ENCODE measurements at places on chromosomes 7 and 10. TPM values are rescaled to one million over a fixed set of nuclear protein-coding genes. Genes with fewer than 3 reads are reported as not detected.
A peak's percentile ranks its signal among the peaks of the same experiment; 100 is the strongest.

APBB1IP gene
- not detected for polyA plus RNA-seq

MINDY3 gene
- 12.2 TPM for polyA plus RNA-seq

PTN gene
- 3.1 TPM for polyA plus RNA-seq

COL26A1 gene
- polyA plus RNA-seq = not detected

MGAM2 gene
- polyA plus RNA-seq = 0.03 TPM

BICC1 gene
- 5.6 TPM for polyA plus RNA-seq

AASS gene
- 1.9 TPM for polyA plus RNA-seq

SLC26A3 gene
- not detected for polyA plus RNA-seq

UNCX gene
- polyA plus RNA-seq = not detected

ELN gene
- not detected for polyA plus RNA-seq

DNAH11 gene
- 0.23 TPM for polyA plus RNA-seq

ERCC6 gene
- polyA plus RNA-seq = 22.1 TPM

KCP gene
- 0.20 TPM for polyA plus RNA-seq

FAM25G gene
- polyA plus RNA-seq = 1.4 TPM

DNA sequence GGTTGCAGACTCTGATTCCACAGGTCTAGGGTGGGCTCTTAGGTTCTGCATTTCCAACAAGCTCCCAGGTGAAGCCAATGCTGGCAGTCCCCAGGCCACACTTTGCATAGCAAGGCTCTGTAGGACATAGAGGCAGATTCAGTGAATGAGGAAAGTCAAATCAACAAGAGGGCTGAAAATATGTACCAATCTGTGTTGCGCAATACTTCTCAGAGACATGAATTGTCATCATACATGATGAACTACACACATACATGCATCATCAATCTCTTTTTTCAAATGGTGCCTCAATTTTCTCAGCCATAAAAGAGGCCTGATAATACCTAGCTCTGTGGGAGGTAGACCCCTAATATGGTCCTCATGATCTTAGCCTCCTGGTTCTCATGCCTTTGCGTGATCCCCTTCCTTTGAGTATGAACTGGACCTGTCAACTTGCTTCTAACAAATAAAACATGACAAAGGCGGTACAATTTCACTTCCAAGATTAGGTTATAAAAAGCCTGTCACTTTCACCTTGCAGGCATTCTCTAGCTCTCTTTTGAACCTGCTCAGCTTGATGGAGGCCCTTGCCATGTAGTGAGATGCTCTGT is 49.0 kb downstream of the PIK3CG start:
- no peak for DNase-seq

DNA sequence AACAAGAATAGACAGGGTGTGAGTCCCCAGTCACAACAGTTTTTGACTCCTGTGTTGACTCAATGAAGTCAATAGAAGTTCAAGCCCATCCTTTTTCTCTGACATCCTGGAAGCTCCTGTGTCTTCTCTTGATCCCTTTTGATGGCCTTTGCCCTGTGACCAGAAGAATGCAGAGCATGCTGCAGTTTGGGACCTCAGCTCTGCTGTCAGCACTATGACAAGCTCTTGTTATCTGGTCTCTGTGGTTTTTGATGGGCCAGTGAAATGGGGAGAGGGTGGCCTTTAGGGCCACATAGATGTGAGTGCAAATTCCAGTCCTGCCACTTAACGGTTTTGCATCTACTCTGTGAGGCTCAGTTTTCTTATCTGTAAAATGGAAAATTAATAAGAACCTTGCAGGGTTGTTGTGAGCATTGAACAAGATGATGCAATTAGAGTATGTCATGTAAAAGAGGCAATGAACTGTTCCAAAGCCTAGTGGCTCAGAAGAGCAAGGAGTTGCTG is 102.4 kb upstream of the IKZF1 start:
- no peak for DNase-seq

DNA sequence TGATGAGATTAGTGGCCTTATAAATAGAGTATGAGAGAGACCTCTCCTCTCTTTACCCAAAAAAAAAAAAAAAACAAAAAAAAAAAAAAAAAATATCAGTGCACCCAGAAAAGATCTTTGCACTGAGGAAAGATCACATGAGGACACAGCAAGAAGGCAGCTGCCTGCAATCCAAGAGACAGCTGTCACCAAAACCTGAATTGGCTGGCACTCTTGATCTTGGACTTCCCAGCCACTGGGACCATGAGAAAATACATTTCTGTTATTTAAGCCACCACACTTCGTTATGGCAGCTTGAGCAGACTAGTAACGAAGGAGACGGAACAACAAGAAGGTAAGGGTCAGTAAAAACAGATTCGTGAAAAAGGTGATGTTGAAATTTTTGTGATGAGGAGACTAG is 47.0 kb downstream of the TMEM106B start:
- DNase-seq = no peak

GRCh38 chr10:78042058-78042751 is 8.5 kb downstream of the RPS24 start:
- no peak for DNase-seq

GRCh38 chr7:27685893-27686292 is 23.2 kb upstream of the HIBADH start:
- no peak for DNase-seq

GRCh38 chr7:139990142-139990535 is 72.6 kb downstream of the PARP12 start:
- no peak for DNase-seq

DNA sequence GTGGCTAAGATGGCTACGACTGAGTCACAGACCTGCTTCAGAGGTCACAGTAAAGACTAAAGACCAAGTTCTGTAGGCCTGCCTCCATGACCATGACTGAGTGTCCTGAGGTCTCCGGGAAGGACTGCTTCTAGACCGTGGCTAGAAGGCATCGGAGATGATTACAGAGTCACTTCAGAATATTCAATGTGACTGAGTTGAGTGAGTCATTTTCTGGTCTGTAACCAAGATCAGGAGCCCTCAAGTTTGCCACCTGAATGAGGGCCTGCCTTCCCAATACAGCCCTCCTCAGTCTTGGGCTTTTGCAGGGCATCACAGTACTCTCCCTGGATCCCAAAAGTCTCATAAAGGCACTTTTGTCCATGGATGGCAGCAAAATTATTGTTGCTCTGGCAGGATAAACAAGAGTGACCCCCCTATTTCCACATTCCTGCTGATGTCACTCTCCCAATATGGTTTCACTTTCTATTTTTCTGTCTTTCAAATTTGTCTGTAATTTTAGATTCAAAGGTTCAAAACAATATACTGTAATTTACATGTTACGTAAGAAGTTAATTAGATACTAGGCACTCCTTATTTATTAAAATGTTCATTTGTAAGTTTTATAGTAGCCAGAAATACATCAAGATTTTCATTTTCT is 47.7 kb upstream of the ZNF92 start:
- DNase-seq = no peak

DNA sequence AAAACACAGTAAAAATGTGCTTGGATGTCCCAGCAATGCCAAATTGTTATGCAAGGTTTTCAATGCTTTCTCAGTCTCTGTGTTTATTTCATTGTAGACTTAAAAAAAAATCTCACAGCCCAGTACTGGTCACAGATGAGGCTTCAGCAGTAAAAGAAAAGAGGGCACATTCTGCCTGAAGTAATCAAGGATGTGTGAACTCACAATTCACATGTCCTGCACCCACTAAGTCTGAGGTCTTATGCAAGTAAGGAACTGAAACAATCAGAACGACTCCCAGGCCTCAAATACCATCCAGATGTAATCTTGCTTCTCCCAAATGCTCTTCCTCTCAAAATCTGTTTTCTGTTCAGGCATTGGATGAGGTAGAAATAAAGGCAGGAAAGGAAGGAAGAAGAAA is 33.7 kb downstream of the ADRB1 start:
- no peak for DNase-seq

DNA sequence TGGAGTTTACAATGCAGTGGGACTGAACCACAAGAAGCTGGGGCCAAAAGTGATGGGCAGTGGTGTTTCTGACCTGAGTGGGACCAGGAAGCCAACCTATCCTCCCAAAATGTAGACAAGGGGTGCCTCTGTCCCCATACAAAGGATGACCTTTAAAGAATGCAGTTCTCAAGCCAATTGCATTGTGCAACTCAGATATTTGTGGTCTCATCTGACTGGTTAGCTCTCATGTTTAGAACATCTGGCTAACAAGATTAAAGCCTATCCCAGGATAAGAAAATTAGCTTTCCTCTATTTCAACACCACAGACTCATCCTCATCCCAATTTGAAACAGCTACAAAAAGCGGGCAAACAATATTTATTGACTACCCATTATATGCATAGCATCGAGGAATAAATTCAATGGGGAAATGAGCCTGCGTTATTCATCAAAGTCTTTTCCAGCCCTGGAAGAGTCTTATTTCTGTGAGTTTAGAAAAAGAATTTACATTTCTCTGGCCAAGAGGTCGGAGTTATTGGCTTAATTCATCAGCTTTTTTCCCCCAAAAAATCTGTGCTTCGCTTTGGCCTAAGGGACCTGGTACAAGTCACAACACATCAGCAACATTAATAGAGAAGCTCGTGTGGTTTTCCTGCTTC is 26.7 kb downstream of the ELMO1 start:
- DNase-seq = peak; percentile 24

GRCh38 chr7:5429253-5429856 is 5.7 kb upstream of the TNRC18 start:
- DNase-seq = peak; percentile 77

- DNase-seq = no peak
Observed at GRCh38 chr10:24759672-24760071, 36.0 kb upstream of the ARHGAP21 start.

GRCh38 chr10:7218968-7219367 is 191.9 kb downstream of the SFMBT2 start:
- no peak for DNase-seq

GRCh38 chr7:18387191-18387735 is 108.3 kb upstream of the HDAC9 start:
- DNase-seq = no peak

Data from mammary epithelial cell (primary cell).